ENCODE measurements at places on chromosomes 11 and 22. TPM values are rescaled to one million over a fixed set of nuclear protein-coding genes. Genes with fewer than 3 reads are reported as not detected.

DNA sequence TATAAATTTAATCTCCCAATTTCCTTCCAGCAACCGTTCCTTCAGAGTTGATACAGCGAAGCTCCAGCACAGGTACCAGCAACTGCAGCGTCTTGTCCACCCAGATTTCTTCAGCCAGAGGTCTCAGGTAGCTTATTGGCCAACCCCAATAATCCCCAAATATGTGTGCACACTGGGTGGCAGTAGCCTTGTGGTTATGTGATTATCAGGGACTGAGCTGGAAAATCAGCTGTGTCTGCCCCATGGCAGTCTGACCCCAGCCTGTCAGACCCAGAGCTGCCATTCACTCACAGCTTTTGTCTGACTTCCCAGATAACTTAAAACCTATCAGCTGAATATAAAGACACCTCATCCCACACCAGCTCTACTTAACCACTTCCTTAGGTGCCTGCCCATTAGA is 2.0 kb downstream of the HSCB start:
- no peak for DNase-seq

DNA sequence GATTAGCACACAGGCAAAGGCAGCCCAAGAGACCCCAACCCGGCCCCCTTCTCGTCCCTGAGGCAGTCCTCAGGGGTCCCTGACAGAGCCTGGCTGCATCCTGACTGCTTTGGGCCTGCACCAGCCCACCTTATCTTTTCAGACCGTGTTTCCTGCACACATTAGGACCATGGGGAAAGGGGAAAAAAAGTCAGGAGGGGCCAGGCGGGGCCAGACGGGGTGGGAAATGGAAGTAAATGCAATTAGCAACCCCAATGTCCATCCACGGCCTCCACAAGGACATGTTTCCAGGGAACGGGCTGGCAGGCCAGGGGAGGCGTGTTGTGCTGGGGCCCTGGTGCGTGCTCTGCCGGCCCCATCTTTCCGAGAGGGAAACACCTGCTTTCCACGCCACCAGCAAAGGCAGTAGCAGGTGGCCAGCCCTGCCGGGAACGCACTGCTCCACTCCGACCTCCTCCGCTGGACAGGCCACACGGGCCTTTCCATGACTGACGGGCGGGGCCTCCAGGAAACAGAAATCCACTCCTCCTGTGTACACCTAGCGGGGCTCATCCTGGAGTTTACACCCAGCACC is 7.4 kb downstream of the EHD1 start:
- DNase-seq = no peak

DNA sequence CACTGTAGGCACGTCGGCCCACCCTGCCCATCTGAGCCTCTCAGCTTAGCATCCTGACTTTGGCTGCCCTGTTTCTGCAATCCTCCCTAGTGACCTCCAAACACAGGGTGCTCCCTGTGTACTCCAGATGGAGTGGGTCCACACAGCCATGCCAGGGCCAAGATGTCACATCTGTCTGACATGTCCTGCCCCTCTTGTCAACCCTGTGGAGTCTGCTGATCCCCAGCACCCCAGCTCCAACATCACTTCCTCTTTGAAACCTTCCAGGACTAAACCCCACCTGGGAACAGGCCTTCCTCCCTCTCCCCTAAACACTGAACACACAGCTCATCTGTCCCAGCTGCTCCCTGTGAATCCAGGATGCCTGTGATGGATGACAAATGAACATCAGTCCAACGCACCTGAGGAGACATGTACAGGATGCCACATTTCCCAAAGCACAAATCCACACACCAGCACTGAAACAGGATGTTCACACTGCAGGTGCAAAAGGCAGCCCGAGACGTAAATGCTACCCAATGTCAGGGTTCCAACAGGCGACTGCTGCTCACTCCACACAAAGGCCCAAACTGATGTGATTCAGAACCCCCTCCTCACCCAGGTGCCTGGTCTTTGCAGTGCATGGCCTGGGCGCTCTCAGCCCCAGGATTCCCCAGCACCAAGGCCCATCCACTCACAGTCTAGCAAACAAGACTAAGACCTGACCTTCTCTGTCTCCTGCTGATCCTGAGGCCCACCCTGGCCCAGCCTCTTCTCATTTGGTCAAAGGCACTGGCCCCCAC is 2.0 kb upstream of the TSSK2 start:
- DNase-seq = no peak

DNA sequence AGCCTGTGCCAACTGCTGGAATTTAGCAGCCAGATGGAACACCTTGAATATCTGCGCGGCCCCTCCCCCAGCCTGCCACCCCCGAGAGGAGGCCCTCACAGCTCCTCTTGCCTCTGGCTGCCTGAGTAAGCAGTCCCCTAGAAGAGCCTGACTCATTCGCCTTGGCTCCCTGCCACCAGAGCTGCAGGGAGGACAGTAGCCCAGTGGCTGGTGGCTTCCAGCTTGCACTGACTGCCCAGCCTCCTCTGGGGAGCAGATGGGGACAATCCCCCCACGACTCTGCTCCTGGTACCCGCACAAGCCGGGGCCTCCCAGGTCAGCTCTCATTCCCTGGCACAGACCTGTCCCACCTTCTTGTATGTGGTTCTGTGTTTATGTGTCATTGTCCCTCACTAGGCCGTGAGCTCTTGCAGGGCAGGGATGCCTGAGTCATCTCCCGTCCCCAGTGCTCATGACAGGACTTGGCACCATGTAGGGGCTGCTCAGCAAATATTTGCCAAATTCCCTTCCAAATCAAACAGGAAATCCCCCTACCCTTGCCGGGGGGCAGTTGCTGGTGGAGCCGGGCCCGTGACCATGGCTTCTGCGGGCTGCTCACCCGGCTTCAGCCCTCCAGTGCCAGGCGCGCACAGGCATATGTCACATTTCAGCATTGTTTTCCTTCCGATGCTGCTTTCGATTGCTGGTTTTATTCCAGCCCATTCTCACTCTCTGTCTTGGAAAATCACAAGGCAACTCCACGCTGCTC is 43.6 kb downstream of the CACNG2 start:
- DNase-seq = peak; percentile 63

DNA sequence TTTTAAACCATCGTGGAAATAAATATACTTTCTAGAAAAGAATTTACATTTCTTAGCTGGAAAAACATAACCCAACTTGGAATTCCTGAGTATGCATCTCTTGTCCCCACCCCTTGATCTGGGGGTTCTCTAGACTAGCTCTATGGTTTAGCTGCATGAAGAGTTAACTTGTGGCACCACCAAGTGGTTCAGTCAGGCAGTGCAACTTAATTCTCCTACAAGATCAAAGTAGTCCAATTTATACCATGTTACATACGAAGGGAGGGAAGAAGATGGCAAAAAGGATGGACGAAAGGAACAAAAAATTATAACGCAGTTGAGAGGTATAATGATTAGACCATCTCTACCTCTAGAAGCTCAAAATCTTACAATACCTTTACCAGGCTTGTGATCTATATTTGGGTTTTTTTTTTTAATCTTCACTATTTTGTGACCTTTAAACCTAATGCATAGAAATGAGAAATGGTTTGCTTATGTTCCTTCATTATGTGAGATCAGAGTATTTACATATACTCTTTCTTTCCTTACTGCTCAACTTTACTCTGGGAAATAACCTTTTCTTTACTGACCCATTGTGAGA is 28.5 kb upstream of the ALKBH3 start:
- DNase-seq = peak; percentile 40

DNA sequence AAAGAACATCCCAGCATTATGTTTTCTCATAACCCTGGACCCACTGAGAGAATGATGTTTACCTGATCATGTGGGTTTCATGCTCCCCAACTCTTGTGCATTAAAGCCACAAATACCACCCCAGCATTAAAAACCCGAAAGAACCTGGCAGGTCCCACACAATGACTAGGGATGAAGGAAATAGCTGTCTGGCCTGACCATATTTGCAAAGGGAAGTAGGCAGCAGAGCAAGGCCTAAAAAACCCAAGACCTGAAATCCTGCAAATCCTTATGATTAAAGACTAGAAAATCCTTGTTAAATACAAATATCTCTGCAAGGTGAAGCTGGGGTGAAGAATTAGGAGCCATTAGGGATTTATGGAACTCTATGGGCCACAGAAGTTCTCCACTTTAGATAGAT is 23.7 kb downstream of the PAK1 start:
- no peak for DNase-seq

DNA sequence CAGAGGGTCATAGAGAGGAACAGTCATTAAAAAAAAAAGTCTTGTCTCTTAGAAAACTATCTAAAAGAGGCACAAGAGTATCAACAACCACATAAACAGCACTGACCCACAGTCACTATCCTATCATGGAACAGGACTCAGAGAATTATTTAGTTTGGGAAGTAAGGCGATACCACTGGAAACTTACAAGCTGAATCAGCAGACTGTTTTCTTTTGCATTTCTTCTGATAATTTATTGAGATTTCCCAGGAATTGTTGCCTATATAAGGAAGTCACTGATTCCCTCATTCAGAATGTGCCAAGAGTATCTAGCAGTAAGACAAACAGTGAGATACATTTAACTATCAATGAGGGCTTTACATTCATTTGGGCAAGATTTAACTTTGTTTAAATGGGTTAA is 304.1 kb downstream of the GUCY1A2 start:
- no peak for DNase-seq

DNA sequence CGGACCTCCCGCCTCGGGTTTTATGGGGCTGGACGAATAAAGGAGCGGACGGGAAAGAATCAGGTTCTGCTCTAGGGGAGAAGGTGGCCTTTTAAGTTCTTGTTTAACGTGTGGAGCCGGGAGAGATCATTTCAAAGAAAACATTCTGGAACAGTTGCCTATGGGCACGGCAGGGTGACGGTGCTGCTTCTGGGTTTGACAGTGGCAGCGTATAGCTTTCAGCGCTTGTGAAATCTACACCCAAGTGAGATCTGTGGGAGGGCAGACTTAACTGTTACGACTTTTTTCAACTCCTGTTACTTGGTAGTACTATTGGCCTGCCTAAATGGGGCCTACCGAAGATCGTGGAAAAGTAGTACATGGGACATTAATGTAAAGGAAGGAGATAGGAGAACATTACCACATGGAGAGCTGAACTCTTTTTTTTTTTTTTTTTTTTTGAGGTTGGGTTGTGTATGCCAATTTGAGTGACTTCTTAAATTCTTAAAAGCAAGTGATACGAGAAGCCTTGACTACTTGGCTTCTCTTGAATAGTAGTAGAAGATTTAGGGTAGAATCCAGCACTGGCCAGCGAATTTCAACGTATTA is 743 bp downstream of the USP47 start:
- peak; percentile 59 for DNase-seq

GRCh38 chr11:86214710-86215109 is 29.8 kb upstream of the EED start:
- DNase-seq = no peak

DNA sequence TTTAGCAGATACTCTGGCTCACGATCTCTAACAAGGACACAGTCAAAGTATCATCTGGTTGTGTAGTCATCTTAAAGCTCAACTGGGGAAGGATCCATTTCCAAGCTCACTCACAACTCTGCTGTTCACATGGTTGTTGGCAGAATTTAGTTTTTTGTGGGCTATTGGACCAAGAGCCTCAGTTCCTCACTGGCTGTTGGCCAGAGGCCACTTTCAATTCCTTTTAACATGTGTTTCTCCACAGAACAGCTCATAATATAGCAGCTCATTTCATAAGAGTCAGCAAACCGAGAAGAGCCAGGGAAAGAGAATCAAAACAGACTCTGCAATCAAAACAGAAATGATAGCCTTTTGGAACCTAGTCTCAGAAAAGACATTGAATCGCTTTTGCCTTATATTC is 22.6 kb downstream of the IZUMO1R start:
- no peak for DNase-seq

Gene HBD
- total RNA-seq = not detected
